ENCODE measurements at places on chromosomes 11 and 22.
A peak's percentile ranks its signal among the peaks of the same experiment; 100 is the strongest.

DNA sequence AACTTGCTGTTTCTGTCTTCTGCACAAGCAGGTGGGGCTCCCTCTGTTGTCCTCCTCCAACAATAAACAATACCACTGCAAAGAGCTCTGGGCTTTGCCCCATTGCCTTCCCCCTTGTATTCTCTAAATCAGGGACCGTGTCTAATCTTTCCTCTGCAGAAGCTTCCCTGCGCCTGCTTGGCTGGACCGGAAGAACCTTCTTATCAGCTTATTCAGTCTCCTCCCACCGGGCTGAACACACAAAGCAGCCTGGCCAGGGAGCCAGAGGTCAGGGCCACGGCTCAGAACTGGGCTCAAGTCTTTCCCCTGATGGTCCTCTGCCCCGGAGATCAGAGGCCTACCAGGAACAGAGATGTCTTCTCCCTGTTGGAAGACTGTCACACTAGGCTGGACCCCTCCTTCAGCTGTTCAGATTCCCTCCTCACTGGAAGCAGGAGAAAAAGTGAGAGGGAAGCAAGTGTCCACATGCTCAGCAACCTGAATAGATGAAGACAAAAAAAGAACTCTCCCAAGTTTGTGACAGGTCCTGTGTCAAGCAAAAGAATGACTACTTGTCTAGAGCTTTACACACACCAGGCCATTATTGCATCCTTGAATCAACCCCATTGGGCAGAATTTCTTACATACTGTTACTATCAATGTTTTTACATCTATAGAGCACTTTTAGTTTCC lies 63.7 kb downstream of the RAB30 start:
- peak; percentile 10 for ATAC-seq

GRCh38 chr22:32644252-32645100 lies 157.0 kb upstream of the TIMP3 start:
- ATAC-seq, result no peak

- peak; percentile 80 for ATAC-seq
Observed at GRCh38 chr22:30309951-30310741, 16.6 kb downstream of the TBC1D10A start.

DNA sequence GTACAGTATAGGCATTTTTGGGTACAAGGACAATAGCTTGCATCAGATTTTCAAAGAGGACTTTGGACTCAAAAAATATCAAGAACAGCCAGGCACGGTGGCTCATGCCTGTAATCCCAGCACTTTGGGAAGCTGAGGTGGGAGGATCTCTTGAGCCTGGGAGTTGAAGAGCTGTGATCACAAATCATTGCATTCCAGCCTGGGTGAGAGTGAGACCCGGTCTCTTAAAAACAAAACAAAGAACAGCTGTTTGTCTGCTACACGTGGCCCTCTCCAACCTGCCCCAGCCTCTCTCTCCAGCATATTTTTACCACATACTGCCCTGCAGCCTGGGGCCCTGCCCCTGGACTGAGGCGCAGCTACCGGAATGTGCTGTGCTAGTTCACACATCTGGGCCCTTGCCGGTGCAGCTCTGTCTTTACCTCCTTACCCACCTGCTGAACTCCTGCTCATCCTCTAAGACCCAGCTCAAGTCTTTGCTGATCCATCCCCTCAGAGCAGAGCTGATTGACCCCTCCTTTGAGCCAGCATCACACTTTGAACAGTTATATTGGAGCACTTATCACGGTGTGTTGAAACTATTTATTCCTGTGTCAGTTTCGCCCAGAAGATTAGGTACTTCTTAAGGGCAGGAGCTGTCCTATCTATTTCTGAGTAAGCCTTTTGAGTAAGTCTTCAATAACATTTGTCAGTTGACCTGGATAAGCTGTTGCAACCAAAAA lies 29.4 kb downstream of the GRIK4 start:
- no peak for ATAC-seq

DNA sequence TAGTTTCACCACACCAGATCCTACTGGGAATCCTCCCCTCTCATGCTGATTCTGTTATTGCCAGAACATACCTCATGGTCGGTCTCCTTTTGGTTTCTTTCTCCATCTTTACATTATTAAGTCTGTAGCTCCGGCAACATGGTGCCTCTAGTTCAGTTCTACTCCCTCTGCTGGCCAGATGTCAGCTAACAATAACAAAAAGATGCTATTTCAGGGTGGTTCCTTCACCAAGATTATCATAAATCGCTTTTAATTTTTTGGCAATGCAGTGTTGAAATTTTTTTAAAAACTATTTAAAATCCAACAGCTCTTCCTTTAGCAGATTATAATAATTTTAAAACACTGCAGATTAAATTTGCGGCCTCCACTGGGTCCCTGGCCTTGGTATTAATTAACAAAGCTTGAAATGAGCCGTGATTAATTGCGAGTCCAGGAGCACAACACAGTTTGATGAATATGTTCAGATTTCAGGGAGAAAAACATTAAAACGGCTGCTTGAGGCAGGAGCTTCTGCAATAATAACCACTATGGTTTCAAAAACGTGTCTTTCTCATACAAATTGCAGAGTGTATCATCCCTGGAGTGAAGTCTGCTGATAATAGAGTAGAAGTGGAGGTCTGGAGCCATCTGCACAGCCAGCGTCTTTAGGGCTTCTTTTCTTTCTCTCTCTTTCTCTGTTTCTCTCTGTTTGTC lies 492.9 kb upstream of the KIRREL3 start:
- ATAC-seq, result no peak

DNA sequence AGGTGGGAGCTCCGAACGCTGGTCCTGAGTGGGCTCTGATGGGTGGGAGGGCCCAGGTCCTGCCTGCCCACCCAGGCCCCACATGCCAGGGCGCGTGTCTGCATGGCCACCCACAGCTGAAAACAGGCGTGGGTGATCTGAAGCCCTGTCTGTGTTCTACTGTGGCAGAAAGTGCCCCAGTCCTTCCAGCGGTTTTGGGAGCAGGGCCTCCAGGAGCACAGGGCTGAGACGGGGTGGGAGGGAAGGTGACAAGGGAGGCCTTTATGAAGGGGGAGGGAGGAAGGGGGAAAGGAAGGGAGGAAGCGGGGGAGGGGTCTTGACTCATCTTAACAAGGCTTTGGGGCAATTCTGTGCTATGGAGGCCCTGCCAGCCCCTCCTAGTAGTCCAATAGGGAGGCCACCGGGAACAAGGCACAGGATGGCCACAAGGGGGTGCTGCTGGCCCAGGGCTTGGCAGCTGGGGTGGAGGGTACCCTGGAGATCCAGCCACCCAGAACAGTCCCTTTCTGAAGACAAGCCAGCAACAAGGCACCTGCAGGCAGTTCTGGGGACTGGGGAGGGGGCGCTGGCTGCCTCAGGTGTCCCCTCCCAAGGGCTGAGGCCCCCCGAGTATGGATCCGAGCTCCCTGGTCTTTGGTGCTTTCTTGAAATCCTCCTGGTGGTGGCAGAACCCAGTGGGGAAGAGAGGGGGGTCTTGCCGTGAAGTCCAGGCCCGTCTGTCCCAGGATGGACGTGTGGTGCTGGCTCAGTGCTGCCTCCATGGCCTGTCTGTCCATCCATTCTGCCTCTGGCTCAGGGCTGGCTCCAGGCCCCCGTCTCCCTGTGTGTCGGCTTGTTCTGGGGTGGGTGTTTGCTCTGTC lies 6.3 kb upstream of the FADS3 start:
- peak; percentile 63 for ATAC-seq

GRCh38 chr11:73652856-73653559 lies 6.6 kb downstream of the PLEKHB1 start:
- ATAC-seq, result no peak

DNA sequence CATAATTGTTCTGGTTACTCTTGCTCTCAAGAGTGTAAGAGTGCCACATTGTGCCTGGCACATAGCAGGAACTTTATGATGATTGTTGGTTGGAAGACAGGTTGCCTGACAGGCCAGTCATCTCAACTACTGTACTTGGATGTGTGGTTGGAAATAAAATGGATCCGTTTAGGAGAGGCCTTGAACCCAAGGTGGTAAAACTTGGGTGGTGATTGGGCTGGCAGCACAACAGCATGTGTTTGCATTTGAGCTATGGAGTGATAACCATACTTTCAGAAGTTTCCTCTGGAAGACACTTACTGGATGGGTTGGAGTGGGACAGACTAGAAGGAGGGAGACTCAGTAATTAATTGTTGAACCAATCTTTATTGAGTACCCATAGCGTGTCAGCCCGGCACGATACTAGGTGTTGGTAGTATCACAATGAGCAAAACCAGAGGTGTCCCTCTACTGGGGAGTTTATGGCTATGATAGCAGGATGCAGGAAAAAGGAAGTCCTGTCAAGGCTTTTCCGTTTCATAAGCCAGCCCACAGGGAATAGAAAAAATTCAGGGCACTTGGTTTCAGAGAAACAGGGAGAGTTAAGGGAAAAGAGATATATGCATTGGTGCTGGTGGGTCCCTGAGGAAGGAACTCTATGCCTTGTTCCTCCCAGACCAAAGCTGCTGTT lies 3.1 kb upstream of the TMEM109 start:
- no peak for ATAC-seq

GRCh38 chr11:7638710-7639642 lies 34.3 kb downstream of the CYB5R2 start:
- ATAC-seq, result peak; percentile 76

- no peak for ATAC-seq
Observed at GRCh38 chr11:29005401-29005980, 897.3 kb downstream of the METTL15 start.

- ATAC-seq, result no peak
Observed at GRCh38 chr11:130773244-130773820, 142.9 kb downstream of the SNX19 start.

DNA sequence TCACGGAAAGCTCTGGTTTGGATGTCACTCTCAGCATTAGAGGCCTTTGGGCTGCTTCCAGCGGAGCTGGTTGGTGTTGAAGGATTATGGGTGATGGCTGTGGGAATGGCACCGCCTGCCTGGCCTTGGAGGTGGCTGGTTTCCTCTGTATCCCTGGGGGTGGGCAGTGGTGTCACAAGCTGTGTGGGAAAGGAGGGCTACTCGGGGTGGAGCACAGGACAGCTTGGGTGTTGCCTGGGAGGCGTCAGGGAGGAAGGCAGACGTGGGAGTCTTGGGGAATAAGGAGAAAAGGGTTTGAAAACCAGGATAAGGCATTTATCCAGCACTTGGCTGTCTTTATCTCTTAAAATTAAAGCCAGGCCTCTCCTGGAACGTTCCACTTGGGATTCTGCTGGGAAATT lies 71.8 kb downstream of the ADAMTS15 start:
- no peak for ATAC-seq

- no peak for ATAC-seq
Observed at GRCh38 chr22:50535113-50535512, 5.3 kb upstream of the TYMP start.

GRCh38 chr22:37128555-37129281 lies 19.2 kb upstream of the TMPRSS6 start:
- ATAC-seq, result no peak

DNA sequence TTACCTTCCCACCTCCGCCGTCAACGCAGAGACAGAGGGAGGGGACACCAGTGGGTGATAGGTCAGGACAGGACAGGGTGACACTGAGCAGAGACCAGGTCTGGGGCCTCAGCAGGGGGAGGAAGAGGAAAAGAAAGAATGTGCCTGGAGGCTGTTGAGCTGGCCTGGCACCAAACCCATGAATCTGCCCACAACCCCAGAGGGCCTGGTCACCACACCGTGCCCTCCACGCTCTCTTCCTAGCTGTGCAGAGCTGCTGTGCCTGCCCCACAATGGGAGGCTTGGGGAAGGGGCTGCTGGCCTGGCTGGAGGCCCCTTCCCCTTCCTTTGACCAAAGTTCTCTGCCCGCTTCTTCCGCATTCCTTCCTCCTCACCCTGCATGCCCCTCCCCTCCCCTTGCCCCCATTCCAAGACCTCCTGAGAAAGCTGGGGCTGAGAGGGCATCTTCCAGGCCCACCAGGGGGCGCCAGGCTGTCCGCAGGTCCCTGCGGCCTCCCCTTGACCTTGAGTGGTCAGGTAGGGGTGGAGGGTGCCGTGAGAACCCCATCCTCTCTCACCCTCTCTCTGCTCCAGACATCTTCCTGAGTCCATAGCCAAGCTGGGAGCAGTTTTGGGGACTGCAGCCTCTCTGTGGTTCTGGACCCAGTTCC lies 11.0 kb upstream of the CACNA1I start:
- no peak for ATAC-seq

DNA sequence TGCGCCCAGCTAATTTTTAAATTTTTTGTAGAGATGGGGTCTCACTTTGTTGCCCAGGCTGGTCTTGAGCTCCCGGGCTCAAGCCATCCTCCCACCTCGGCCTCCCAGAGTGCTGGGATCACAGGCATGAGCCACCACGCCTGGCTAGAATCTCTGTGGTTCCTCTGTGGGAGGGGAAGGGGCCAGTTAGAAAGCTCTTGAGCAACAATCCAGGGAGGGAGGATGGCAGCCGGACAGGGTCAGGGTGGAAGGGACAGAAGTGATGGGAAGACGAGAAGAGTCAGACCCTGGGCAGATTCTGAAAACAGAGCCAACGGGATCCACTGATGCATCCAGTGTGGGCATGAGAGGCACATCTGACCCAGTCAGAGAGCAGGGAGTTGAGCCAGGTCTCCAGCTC lies 38.9 kb upstream of the MN1 start:
- ATAC-seq, result no peak

DNA sequence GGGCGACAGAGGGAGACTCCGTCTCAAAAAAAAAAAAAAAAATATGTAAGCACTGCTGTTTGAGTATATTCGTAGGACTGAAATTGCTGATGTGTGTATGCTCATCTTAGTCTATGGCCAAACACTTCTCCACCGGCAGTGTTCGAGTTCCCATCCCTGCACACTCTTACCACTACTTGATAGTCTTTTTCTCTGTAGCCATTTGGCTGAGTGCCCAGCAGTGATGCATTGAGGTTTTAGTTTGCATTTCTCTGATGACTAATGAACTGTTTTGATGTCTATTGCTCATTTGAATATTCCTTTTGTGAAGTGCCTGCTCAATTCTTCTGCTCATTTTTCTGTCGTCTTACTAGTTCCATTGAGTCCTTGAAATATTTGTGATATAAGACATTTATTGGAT lies 1.9 kb downstream of the TIRAP start:
- peak; percentile 70 for ATAC-seq

- ATAC-seq, result no peak
Observed at GRCh38 chr22:30238136-30238535, 8.4 kb downstream of the LIF start.

- ATAC-seq, result no peak
Observed at GRCh38 chr22:44440224-44441160, 57.5 kb downstream of the RTL6 start.

GRCh38 chr11:1927026-1927847 lies 7.7 kb downstream of the TNNT3 start:
- ATAC-seq, result peak; percentile 2

DNA sequence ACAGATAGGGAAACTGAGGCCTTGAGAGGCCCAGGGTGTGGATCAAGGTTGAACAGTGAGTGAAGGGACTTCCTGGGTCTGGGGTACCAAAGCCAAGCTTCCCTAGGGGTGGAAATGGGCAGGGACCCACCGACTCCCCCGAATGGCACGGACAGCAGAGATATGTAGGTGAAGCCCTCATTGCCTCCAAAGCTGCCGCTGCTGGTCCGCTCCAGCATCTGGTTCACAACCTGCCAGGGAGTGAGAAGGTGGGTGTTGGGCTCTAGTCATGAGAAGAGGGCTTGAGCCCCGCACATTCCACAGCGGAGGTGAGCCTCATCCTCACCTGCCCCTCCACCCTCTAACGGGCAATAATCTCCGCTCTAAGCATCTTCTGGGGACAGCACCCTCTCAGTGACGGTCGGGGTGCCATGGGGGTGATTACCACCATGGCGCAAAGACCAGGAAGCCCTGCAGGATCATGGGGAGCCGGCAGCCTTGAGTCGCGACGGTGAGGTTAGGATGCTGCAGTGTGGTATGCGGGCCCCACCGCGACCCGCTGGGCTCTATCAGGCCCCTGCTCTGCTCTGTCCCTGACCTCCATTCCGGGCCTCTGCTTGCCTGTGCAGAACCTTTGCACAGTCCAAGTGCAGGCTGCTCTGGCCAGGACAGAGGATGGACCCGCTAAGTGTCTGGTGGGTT lies 10.8 kb downstream of the ALDH3B2 start:
- no peak for ATAC-seq
